ENCODE measurements at places on chromosomes 1 and 21. TPM values are rescaled to one million over a fixed set of nuclear protein-coding genes. Genes with fewer than 3 reads are reported as not detected.

DNA sequence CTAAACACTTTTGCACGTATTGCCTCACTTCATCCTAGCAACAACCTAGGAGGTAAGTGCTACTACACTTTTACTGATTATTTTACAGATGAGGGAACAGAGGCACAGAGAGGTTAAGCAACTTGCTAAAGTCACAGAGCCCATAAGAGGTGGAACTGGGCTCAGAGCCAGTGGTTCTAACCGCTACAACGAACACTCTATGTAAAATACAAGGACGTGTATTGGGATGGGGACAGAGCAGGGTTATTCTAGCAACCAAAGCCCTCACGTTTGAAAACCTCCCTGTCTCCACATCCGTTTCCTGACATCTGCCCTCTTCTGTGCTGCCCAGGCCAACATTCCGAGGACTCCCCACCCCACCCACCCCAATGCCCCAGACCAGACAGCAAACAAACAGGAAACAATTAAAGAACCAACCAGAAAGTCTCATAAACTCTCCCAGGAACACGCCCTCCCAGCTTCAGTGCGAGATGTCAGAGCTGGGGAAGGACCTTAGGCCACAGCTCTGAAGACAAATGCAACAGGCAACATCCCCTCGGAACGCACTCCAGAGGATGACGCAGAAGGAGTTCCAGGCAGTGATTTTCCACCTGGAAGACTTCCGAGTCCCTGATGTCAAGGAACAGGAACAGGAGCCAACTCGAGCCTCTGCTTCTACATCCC is 41.1 kb downstream of the GLIS1 start:
- no peak for DNase-seq

DNA sequence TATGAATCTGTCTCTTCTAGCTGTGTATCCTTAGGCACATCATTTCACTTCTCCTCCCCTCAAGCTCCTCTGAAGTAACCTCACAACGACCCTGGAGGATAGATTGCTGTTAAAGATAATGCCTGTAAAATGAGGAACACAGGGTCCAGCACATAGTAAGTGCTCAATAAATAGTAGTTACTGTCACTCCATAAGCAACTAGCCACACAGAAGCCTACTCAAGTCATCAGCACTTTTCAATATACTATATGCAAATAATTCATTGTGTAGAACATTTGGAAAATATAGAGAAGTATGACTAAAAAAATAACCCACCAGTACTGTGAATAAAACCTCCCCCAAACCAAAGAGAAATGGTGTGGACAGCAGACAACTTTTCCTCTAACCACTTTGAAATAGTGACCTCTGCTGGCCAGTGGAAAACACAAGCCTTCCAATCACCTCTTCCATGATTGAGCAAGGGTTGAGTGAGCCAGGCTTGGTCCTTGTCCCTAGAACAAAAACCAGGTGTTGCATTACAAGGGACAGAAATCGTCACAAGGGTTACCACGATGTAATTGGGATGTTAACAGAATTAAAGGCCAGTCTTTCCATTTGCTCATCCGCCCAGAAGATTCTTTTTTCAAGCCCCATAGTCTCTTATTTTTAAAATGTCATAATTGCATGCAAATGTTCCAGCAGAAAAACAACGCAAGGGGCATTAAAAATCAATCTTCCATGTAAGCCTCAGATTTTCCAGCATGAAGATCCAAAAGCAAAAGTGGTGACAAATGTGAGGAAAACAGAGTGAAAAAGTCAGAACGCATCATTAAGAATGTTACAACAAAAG is 15.7 kb upstream of the GLIS1 start:
- DNase-seq: no peak

GRCh38 chr1:226135059-226135651 is 51.4 kb downstream of the ACBD3 start:
- DNase-seq: peak; percentile 45

DNA sequence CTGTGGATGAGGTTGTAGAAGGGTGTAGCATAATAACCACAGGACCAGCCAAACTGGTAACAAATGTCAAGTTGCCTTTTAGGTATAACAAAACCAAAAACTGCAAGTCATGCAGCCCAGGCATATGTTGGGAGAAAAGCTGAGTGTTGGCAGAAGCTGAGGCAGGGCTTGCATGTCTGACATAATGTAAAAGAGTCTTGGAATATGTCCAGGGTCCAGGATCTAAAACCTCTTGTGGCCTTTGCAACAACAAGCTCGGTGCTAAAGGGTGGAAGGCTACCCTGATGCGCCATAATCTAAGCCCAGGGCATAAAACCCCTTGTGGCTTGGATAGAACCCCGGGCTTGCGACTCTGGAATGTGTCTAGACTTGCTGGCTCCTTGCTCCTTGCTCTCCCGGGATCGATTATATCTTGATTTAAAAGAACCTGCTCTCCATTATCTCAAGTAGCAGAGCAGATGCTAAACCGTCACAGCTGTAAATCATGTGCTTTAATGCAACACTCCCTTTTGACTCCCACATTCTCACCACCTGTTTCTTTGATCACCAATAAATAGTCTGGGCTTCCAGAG is 26.5 kb upstream of the SLC35A3 start:
- no peak for DNase-seq

- no peak for DNase-seq
Measured at GRCh38 chr1:111563619-111564018, 56.0 kb upstream of the RAP1A start.

DNA sequence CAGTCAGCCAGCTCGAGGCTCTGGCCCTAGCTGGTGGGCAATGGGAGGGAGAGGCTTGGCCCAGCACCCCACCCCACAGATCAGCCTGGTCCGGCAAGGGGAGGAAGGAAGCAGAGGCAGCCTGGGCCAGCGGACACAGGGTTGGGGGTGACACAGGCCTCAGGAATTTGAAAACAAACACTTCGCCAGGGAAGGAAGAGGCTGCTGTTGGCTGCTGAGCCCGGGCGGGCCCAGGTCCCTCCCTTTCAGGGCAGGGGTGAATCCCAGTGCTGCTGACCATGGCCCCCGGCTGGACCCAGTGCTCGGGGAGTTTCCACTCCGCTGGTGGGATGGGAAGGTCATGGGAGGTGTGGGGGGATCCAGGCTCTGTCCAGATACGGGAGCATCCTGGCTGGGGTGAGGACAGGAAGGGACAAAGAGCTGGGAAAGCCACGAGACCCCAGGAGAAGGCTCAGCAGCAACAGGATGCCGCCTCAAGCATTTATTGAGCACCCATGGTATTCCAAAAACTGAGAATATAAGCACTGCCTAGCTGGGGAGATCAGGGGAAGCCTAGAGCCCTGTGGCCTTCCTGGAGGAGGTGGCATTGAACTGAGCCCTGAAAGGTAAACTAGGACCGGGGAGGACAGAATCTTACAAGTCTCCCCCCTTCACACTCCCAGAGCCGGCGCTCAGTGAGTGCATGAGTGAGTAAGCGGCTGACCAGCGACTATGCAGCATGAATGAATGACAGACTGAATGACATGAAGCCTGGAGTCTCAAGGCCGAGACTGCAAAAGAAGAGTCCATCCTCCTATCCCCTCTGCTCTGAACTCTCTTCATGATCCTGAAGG is 26.2 kb upstream of the EPHA2 start:
- DNase-seq: peak; percentile 84

DNA sequence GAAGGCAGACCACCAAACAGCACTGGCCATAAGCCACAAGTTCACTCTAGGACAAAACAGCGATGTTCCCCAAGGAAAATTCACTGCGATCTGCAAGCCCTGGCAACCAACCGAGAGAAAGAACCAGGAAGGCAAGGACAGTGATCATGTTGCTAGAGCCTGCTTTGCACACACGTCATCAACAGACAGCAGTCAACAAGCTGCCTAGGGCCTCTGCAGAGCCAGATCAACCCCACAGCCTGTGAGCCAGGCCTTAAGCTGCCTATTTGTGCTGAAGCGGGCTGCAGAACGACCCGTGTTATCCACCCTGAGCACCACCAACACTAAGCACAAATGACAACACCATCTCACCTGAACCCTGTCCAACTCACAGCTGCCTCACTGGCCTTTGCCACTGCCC is 6.2 kb upstream of the YRDC start:
- DNase-seq: no peak

DNA sequence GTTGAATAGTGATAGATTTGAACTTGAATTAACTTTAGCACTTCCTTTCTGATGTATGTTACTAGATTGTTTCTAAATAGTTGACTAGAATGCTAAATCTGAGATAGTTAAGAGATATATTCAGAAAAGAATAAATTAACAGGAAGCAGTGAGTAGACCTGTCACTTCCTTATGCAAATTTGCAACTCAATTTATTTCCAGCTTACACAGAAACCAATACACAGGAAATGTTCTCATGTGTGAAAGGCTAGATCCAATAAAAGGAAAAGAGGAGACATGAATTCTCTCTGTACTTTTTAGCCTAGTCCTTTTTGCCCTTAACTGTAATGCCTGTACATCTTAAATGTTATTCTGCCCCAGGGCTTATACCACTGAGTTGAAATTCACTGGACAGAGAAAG is 522.3 kb downstream of the COL11A1 start:
- no peak for DNase-seq

GRCh38 chr1:2202843-2203601 is 8.4 kb upstream of the FAAP20 start:
- DNase-seq: no peak

GRCh38 chr21:34673006-34673405 is 4.2 kb downstream of the CLIC6 start:
- DNase-seq: no peak

DNA sequence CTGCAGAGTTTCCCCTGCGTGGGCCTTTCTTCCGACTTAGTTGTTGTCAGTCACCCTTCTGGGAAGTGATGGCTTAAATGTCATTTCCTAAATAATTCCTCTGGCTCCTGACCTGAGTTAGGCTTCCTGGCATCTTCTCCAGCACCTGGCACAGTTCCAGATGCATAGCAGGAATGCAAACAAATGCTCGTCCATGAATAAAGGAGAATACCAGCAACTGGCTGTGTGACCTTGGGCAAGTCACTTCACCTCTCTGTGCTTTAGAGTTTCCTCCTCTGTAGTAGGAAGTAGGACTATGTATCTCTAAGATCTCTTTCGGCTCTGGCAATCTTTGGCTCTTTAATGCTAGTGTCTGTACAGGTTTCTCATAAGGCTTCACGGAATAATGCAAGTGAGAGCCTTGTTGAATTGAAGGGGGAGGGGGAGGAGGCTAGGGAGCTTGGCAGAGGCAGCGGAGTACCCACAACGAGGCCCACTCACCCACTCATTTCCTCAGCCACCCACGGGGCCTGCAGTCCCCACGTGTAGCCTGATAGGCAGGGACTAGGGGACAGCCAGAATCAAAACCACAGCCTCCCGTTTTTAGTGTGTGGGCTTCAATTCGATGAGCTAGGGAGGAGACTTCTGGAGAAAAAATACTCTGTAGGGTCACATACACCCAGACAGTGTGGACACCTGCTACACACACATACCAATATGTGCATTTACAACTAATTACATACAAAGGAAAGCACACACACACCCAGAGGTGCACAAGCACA is 48.1 kb downstream of the TENT5C start:
- DNase-seq: no peak

DNA sequence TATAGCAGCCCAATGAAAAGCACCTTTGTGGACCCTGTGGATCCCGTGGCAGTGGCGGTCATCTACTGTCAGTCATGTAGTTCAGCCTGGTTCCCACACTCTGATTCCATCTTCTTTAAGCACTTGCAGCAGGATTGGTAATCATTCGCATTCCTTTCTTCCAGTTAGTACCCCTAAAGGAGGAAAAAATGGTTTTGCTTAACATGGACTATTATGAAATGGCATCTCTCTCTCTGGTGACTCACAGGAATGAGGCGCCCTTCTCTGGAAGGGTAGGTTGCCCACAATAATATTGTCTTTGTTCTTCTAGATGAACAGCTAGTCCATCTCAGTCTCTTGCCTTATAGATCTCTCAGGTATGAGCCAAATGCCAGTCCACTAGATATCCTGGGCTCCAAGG is 127.9 kb upstream of the MROH9 start:
- no peak for DNase-seq

DNA sequence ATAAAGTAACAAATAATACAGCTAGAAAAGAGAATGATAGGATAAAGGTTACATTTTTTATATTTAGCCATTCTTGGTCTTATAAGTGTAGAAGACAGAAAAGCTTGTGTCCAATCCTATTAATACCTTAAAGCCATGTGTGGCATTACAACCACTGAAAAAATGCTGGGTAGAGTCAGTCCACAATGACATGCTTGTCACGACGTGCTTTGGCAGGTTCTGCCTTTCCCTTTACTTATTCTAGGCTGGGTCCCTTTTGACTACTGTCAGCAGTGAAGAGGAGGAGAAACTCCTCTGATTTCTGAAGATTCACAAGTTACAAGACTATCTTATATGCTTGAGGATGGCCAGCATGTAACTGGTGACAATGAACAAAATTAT is 14.6 kb upstream of the AIM2 start:
- DNase-seq: no peak

- DNase-seq: no peak
Measured at GRCh38 chr1:30108186-30108585, 615.2 kb downstream of the MATN1 start.

DNA sequence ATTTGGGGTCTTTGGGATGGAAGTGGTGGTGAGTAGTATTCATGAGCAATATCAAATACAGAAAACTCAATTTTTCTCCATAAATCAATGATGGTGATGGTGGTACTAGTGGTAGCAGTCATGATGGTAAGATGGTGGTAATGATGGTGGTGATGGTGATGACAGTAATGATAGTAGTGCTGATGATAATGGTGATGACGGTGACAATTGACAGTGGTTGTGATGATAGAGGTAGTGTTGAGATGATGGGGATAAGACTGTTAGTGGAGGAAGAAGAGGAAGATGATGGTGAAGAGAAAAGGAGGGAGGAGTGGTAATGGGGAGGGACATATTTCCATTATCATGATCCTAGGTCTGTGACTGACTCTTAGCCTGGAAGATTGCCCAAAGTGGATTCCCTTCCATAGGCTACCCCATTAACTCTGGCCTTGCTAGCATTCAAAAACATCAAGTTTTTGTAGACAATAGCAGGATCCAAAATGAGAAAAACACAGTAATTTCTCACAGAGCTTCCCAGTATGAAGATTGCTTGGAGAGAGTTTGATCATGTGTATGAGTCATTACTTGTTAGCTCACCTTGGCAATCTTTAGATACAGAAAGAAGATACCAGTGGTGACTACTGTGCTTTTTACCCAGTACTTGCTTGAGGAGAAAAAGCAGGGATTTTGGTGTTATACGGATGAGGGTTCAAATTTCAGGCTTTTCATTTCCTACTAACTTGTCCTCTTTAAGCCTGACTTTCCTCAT is 93.9 kb downstream of the ATP1A1 start:
- DNase-seq: no peak

CFHR1 gene
- not detected for total RNA-seq

SELP gene
- total RNA-seq: 10.9 TPM

HRNR gene
- total RNA-seq: not detected

MEGF6 gene
- 9.5 TPM for total RNA-seq

RGS8 gene
- total RNA-seq: 0.05 TPM

THEM5 gene
- not detected for total RNA-seq

IGSF21 gene
- 0.47 TPM for total RNA-seq

SLC9C2 gene
- not detected for total RNA-seq

CYP4X1 gene
- total RNA-seq: 2.1 TPM

MROH9 gene
- total RNA-seq: not detected
